ENCODE measurements at places on chromosomes 1 and 21. TPM values are rescaled to one million over a fixed set of nuclear protein-coding genes. Genes with fewer than 3 reads are reported as not detected.

Gene ACTA1
- 0.32 TPM for total RNA-seq

Gene ITLN2
- total RNA-seq: 30.7 TPM

Gene ACOT11
- total RNA-seq: 5.0 TPM

Gene SLAMF8
- total RNA-seq: 51.2 TPM

DNA sequence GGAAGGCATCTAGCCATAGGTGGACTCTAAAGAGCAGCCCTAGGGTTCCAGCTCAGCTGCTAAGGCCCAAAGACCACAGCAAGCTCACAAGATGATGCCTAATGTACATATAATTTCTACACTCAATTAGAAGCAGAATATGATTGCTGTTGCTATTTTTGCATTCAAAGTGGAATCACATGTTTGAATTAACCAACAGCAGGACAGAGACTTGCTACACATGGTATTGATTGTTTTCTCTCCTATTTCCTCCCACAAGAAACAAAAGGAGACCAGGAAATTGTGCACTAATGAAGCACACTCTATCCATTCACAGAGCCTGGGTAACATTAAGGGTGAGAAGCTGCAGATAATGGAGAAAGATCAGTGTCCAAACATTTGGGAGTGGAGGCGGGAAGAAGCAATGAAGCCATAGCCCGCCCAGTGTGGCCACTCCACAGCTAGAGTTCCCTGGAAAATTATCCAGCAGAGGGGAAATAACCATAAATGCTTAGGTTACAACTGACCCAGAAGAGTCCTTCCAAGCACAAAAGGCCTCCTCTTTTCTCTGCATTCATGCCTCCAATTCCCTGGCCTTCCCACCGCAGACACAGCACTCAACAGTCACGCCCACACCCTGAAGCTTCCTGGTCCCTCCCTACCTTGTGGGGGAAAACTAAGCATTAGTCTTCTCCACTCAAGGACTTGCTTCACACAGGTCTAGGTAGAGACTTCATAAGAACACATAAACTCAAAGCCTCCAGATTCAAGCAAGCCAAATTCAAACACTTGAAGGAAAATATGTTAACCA lies 7.5 kb downstream of the CNN3 start:
- no peak overlapping the region for H3K4me3 ChIP-seq
- H3K4me1 ChIP-seq: peaks cover 60% of the 10 kb centered on the region
- H3K27me3 ChIP-seq: no peaks in the 10 kb centered on the region

- no peak for DNase-seq
- no peak overlapping the region for H3K27ac ChIP-seq
- no peaks in the 10 kb centered on the region for H3K27me3 ChIP-seq
- no peaks in the 10 kb centered on the region for H3K4me1 ChIP-seq
These were observed 10.9 kb upstream of the ELAVL4 start for GRCh38 chr1:50097791-50098190.

- H3K4me3 ChIP-seq: no peak overlapping the region
- no peaks in the 10 kb centered on the region for H3K27me3 ChIP-seq
- H3K27ac ChIP-seq: no peak overlapping the region
- no peaks in the 10 kb centered on the region for H3K4me1 ChIP-seq
- no peak for DNase-seq
These were observed 125.4 kb downstream of the TBX15 start for GRCh38 chr1:118862755-118863154.

GRCh38 chr21:37408464-37409193 lies 42.1 kb downstream of the DYRK1A start:
- DNase-seq: no peak
- no peak overlapping the region for H3K4me3 ChIP-seq
- H3K4me1 ChIP-seq: peaks cover 76% of the 10 kb centered on the region
- H3K36me3 ChIP-seq: no peaks in the 10 kb centered on the region

GRCh38 chr1:20318521-20318920 lies 27.8 kb downstream of the VWA5B1 start:
- H3K27ac ChIP-seq: no peak overlapping the region
- DNase-seq: no peak
- peaks cover 5% of the 10 kb centered on the region for H3K27me3 ChIP-seq
- H3K4me3 ChIP-seq: no peak overlapping the region
- H3K4me1 ChIP-seq: peaks cover 16% of the 10 kb centered on the region

DNA sequence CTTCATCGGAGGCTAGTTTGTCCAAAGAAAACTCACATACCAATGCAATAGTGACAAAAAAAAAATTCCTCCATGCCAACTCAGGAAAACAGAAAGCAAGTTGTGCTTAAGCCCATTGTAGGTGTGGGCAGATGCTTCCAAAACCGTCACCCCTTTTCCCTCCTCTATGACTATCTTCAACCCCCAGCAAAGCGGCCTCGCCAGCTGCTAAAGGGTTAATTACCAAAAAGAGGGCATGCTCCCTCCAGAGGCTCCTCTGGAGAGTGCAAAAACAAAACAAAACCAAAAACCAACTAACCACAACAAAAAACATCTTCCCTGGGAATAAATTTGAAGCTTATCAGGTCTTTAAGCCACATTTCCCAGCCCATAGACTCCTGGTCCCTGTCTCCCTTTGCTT lies 1.2 kb downstream of the LMOD1 start:
- no peaks in the 10 kb centered on the region for H3K36me3 ChIP-seq
- H3K27me3 ChIP-seq: peaks cover 22% of the 10 kb centered on the region
- H3K4me1 ChIP-seq: peaks cover 13% of the 10 kb centered on the region
- peak overlapping the region; percentile 81 for H3K27ac ChIP-seq

DNA sequence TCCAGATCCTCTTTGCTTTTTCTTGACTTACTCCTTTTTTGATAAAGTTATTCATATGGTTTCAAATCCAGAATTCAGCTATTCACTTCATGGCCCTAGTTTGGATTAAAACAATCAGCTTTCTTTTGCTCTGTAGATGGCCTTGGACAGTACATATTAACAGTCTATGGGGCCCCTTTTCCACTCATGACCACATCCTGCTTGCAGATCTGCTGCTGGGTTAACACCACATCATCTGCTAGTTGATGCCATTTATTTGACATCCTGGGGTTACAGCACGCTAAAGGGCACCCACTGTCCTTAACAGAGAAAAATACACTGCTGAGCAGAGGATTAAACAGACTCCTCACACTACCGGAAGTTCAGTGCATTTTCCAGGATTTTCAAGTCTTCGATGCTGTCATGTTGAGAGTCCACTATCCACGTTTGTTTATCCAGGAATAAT lies 941 bp upstream of the IFI16 start:
- H3K27ac ChIP-seq: peak overlapping the region; percentile 80
- peaks cover 53% of the 10 kb centered on the region for H3K4me1 ChIP-seq
- H3K4me3 ChIP-seq: peak overlapping the region; percentile 69
- H3K27me3 ChIP-seq: no peaks in the 10 kb centered on the region
- no peaks in the 10 kb centered on the region for H3K36me3 ChIP-seq
- DNase-seq: no peak

DNA sequence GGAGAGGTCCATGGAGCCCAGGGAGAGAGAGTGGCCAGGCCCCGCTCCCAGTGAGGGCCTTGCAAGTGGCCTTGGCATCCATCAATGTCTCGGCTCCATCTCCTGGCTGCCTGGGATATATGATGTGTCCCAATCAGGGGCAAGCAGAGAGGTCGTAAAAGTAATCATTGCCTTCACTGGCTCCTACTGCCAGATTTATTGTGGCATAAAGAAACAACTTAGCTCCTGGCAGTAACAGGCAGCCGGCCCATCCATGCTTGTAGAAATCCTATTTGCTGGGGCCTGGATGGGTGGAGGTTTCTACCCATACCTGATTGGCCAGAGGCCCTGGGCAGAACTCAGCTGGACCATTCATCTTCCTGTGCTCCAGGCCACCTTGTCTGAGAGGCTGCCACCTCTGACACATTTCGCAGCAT lies 272.6 kb downstream of the MATN1 start:
- no peaks in the 10 kb centered on the region for H3K27me3 ChIP-seq
- H3K4me3 ChIP-seq: no peak overlapping the region
- no peak overlapping the region for H3K27ac ChIP-seq
- no peaks in the 10 kb centered on the region for H3K4me1 ChIP-seq

DNA sequence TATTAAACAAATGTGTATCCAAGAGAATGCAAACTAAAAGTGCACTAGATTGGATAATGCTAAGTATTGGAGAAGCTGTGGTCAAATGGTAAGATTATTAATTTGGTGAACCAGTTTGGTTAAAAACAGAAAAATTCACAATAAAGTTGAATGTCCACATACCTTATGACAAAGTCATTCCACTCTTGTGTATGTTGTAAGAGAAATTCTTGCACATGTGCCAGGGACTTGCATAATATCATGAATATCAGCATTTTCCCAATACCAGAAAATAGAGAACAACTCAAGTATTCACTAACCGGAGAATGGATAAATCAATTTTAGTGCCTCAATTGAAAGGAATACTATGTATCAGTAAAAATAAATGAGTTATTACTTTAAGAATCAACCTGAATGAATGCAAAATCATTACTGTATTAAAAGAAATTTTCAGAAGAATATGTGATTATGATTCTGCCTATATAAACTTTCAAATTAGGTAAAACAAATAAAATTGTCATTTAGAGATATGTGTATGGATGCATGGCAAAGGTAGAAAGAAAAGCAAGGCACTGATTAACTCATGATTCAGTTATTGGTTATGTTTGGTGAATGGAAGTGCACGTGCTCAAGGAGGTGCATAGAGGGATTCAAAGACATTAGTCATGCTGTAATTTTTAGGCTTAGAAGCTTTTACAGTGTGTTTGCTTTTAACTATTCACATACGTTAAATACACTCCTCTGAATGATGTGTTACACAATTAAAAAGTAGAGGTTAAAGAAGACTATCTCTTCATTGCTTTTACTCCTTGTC lies 217.4 kb upstream of the KCNK2 start:
- H3K4me1 ChIP-seq: no peaks in the 10 kb centered on the region
- H3K4me3 ChIP-seq: no peak overlapping the region
- DNase-seq: no peak
- no peaks in the 10 kb centered on the region for H3K36me3 ChIP-seq
- no peaks in the 10 kb centered on the region for H3K27me3 ChIP-seq

DNA sequence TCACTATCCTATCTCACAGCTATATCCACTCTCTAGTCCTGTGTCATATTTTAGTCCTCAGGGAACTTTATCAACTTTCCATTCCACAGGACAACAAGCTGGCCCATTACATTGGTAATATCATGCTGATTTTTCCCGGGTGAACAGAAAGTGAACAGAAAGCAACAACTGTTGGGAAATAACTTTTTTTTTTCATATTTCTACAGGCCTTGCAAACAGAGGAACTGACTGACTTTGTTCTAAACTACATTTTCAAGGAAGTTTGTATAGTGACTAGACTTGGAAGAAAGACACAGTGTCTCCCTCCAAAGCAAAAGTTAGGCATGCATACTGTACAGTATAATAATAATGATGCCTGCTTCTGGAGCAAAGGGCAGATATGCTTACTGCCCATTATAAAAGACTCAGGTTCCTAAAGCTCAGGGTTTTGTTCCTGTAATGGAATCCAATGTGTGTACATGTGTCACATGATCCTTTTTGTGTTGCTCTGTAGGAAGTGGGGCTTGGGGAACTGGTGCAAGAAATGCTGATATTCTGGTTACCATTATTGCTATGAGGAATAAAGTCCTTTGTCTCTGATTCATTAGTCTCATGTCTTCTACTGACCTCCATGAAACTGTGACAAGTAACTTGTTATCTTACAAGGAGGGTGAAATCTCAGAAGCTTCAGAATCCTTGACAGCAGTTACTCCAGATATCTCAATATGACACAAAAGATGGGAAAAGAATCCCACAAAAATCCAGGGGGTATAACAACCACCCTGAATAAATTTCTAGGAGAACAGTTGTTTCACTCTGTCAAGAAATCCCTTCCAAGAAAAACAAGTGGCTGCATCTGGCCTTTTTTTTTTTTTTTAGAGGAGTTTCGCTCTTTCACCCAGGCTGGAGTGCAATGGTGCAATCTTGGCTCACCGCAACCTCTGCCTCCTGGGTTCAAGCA lies 17.7 kb upstream of the NTPCR start:
- no peak for DNase-seq
- H3K27ac ChIP-seq: no peak overlapping the region
- no peaks in the 10 kb centered on the region for H3K4me1 ChIP-seq
- H3K27me3 ChIP-seq: no peaks in the 10 kb centered on the region

DNA sequence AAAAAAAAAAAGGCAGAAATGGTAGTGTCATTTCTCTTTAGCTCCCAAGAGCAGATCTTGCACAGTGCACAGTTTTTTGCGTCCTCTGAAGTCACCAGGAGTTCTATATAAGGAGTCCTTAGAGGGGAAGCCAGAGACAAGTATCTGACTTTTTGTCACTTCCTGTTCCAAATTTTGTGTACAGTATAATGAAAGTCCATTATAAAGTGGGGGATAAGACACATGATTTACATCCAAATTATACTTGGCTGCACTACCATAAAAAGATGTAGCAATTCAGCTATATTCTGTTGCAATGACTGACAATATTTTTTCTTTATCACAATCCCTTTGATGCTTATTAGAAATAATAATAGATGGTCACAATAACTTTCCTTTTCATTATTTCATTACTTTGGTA lies 1276.9 kb upstream of the ADGRL2 start:
- no peak overlapping the region for H3K27ac ChIP-seq
- no peaks in the 10 kb centered on the region for H3K27me3 ChIP-seq
- H3K4me1 ChIP-seq: no peaks in the 10 kb centered on the region
- H3K4me3 ChIP-seq: no peak overlapping the region
- no peaks in the 10 kb centered on the region for H3K36me3 ChIP-seq

GRCh38 chr1:185595835-185596667 lies 138.1 kb upstream of the HMCN1 start:
- H3K27me3 ChIP-seq: no peaks in the 10 kb centered on the region
- no peak overlapping the region for H3K27ac ChIP-seq
- no peaks in the 10 kb centered on the region for H3K36me3 ChIP-seq
- no peak for DNase-seq
- H3K4me1 ChIP-seq: no peaks in the 10 kb centered on the region
- no peak overlapping the region for H3K4me3 ChIP-seq

GRCh38 chr21:42651515-42652401 lies 1.7 kb upstream of the PDE9A start:
- peaks cover 25% of the 10 kb centered on the region for H3K4me1 ChIP-seq
- peak; percentile 34 for DNase-seq
- no peak overlapping the region for H3K27ac ChIP-seq
- peaks cover 13% of the 10 kb centered on the region for H3K27me3 ChIP-seq
- H3K36me3 ChIP-seq: no peaks in the 10 kb centered on the region

DNA sequence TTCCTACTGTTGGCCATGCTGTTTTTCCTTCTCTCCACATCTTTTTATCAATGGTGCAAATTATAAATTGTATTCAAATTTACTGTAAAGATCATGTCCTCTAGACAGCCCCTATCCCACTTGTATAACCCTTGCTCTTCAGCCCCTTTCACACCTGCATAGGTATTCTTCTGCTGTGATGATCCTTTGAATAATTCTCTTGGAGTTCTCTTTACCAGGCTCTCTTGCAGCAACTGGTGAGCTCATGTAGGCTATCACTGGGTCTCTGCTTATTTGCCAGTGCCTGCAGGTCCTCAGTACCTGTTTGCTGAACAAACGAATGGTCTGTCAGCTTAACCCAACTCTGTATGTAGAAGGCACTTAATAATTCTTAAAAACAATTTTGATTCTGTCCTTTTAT lies 8.2 kb downstream of the PTPRC start:
- H3K36me3 ChIP-seq: no peaks in the 10 kb centered on the region
- peaks cover 3% of the 10 kb centered on the region for H3K4me1 ChIP-seq
- no peak overlapping the region for H3K27ac ChIP-seq
- no peak overlapping the region for H3K4me3 ChIP-seq
- no peak for DNase-seq

Data from lower lobe of right lung (tissue), 2 donors.